DND-41 (cell line): ENCODE measurements at places on chromosomes 16 and 17.

DNA sequence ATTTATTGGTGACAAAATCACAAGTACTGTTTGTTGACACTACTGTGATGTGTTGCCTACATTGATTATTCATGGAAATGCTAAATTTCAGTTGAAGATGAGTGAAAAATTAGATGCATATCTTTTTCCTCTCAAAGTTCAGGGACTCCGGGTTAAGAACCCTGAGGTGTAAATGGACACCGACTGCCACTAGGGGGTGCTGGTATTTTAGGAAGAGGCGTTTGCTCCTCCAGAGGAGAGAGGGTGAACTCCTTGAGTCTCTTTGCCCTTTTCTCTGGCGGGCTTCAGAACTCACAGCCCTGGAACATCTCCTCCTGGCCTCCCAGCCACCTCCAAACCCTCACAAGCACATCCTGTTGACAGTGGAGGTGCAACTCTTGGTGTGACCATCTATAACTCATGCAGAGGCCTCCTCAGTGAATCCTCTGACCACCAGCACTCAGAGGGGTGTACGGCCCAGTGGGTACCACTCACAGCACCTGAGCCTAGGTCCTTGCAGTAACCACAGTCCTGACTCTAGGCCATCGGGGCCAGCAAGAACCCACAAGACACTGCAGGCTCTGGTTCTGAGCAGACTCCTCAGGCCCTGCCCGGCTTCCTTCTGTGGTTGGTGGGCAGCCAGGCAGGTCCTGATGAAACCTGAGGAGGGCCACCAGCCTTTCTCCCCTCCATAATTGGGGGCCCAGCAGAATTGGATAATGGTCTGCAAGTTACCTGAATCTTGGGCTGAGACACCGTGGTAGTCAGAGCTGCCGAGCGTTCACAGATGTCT lies 26.2 kb upstream of the PIK3R5 start:
- peak; percentile 79 for DNase-seq

GRCh38 chr16:30075503-30076275 lies at the start of gene PPP4C:
TSS of gene PPP4C (plus strand) at chr16:30075994. CDS start at chr16:30076378, 384 bp downstream.
- peak; percentile 90 for DNase-seq

DNA sequence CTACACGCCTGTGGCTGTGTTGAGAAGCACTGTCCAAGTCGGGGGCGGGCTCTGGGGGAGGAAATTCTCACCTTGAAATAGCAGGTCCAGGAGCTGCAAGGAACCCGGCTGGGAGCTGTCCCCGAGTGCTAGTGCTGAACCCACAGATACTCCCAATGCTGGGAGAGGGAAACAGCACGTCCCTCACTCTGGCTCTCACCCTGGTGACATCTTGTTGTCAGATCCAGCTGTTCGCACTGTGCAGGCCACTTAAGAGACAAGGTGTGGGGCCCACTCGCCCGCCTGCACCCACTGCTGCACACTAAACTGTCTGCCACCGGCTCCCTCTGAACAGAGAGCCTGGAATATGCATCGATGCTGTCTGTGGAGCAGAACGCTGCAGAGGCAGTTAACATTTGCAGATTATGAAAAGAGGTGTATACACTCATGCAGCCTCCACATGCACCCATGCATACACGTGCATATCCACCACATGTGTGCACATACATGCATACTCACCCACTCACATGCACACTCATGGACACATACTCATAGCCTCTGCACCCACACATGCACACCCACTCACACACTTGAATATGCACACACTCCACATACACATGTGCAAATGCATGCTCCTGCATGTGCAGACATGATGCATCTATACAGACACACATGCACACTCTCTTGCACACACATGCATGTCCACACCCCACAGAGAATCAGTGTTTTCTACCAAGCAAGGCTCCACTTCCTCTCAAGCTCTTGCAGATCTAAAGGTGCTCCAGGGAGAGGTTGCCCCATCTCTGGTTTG lies 42.0 kb downstream of the MGAT5B start:
- DNase-seq, result peak; percentile 78

- DNase-seq, result no peak
Observed at GRCh38 chr17:30513346-30513745, 36.1 kb downstream of the GOSR1 start.

DNA sequence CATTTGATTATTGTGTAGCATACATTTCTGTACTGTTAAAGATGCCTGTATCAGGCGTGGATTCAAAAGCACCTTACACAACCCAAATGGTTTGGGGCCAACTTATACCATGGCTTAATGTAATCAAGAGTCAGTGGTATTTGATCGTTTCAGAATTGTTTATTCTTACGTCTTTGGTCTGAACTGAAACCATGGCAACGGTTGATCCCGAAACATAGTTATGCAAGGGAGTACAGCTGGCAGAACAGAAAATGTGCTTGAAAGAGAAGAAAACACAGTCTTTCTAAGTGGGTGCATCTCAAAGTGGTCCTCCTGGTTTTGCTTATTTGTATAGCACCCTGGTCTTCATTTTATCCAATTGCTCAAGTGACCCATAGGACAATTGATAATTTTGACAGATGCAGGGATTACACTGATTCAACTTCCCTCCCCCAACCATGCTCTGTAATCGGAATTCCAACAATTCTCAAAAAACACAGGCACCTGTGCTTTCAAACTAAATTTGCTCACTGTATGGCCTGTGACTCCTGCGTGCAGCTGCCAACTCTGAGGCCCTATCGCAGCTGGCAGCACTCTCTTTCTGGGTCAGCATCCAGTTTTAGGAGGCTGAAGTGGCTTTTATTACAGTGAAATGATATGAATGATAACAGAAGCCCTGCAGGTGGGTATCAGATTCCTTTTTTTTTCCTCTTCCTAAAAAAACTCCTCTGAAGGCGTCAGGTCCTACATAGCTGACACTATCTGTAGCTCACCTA lies 77.0 kb upstream of the AXIN2 start:
- no peak for DNase-seq

GRCh38 chr16:69469807-69470561 lies 45.6 kb downstream of the CYB5B start:
- DNase-seq, result no peak

GRCh38 chr17:20098314-20098713 lies 89.2 kb downstream of the SPECC1 start:
- no peak for DNase-seq

DNA sequence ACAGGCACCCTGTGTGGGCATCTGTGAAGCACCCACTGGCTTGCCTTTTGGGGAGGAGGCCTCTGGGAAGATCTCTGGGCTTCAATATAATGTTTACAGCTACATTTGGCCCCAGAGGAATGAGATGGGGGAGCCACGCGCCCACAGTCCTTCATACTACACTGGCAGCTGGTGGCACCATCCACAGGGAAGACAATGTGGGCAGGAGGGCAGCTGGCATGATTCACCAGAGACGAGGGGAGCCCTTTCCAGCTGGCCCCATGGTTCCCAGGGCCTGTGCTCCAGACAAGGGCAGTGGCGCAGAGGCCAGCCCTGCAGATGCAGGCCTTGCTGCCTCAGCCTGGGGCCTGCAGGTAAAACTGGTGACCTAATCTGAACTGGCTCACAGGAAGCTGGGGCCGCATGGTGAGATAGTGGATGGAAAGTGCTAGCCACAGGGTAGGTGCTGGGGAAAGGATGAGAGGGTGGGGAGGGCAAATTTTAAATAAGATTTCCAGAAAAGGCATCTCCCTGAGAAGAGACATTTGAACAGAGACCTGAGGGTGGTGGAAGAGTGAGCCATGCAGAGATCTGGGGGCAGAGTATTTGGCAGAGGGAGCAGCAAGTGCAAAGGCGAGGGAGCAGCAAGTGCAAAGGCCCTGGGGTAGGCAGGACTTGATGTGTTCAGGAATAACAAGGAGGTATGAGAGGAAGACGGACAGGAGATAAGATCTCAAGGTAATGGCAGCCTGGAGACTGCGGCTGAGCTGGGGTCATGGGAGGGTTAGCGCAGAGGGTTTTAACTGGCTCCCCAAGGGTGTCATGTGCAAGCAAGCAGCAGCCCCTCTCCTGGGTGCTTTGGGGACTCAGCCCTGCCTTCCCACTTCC lies 12.1 kb upstream of the KCNJ12 start:
- DNase-seq, result no peak

DNA sequence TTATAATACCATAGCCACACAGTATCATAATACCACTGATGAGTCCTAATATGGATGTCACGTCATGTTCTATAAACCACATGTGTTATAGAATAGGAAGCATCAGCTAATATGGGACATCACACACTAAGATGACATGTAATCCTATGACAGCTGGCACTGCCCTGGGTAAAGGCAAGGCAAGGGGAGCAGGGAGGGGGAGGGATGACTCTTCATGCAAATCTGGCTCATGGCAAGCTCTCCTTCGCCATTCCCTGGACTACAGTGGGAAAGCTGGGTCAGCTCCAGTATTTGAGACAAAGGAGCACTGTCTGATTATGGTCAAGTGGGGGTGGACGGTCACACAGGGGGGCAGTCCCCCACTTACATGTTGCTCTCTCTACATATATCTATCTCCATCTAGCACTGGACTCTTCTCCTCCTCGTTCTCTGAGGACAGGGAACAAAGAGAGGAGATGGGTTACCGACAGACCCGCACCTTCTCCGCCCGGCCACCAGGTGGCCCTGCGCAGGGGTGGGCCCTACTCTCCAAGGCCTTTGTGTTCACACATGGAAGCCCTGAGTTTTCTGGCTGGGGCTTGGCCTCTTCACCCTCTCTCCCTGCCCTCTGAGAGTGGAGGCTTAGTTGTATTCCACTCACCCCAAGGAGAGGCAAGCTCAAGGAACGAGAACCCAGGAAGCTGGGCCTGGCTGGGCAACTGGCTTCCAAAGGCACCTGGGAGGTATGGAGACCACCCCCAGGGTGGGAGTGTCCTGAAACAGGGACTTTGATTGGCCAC lies 23.4 kb upstream of the MPO start:
- peak; percentile 72 for DNase-seq

DNA sequence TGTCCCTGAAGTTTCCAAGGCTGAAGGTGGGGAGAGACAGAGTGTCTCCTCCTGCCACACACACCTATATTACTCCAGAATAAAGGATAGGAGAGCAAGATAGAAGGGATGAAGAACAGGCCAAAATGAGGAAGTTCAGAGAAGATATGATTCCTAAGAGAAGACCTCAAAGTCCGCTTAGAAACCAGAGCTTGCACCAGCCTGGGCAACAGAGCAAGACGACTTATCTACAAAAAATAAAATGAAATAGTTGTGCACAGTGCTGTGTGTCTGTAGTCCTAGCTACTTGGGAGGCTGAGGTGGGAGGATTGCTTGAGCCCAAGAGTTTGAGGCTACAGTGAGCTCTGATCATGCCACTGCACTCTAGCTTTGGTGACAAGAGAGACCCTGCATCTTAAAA lies 128.2 kb downstream of the HS3ST3B1 start:
- DNase-seq, result peak; percentile 38

- DNase-seq, result no peak
Observed at GRCh38 chr17:79028496-79029326, 4.7 kb downstream of the C1QTNF1 start.
